ENCODE measurements at places on chromosomes 6 and 20.
A peak's percentile ranks its signal among the peaks of the same experiment; 100 is the strongest.

- DNase-seq: no peak
Observed at GRCh38 chr6:85576476-85576875, 17.2 kb downstream of the SNX14 start.

DNA sequence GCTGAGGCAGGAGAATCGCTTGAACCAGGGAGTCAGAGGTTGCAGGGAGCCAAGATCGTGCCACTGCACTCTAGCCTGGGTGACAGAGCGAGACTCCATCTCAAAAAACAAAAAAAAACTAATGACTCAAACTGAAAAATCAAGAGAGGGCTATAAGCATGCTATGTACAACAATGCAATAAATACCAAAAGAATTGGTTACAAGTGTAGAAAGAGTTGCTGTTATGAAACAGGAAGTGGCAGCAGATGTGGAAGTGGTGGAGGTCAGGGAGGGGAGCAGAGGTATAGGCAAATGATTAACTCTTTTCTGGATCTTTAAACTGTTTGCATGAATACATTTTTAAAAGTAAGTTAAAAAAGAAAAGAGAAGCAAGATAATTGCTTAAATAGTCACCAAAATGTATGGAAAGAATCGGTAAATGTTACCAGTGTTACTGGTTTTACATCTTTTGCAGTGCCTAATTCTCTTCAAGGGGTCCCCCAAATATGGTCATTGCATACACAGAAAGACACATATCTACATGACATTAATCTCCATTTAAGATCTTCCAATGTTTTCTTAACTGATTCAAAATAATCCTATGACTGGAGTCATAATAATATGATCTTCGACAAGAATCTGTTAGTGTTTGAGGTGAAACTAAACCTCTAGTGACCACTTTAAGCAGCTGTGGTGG, 15.0 kb downstream of the CALHM6 start:
- no peak for DNase-seq

GRCh38 chr6:105080279-105080678, 99.5 kb downstream of the POPDC3 start:
- no peak for DNase-seq

GRCh38 chr6:33843131-33844121, 39.6 kb upstream of the MLN start:
- DNase-seq: no peak

DNA sequence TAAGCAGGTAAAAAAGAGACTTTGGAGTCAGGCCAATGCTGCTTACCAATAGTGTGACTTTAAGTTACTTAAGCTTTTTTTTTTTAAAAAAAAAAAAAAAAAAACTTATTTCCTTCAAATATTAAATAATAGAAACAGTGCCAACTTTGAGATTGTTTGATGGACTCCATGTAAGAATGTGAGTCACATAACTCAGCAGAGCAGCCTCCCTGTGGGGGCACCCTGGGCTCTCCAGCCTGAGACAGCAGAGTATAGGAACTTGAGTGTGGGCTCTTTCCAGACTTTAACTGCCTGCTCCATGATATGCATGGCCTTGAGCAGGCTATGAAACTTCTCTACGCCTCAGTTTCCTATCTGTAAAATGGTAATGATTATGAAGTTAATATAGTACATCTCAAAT, 113.3 kb upstream of the SAMD5 start:
- no peak for DNase-seq

DNA sequence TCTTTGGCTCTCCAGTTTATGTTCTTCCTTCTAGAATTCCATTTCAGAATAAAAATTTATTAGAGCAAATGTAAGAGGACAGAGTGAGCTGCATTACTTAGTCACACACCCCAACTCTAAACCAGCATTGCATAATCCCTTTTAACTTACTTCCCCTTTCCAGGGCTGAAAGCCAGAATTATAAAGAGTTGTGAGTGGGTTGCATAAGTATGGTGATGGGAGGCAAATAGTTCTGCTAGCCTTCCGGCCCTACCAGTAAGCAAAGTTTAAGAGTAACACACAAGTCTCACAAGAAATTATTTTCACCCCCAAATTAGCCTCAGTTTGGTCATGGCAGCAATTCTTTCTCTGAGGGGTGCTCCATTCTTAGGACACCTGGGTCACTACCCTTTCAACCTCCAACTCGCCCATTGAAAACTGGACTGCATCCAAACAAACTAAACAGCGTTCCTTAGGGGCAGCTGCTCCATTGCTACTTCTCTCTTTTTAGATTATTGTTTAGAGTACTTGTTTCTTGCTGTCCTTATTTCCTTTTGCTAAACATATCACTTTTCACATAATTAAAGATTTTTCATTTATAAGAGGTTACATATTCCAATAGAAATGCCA, 1.6 kb downstream of the KIAA0408 start:
- DNase-seq: no peak

DNA sequence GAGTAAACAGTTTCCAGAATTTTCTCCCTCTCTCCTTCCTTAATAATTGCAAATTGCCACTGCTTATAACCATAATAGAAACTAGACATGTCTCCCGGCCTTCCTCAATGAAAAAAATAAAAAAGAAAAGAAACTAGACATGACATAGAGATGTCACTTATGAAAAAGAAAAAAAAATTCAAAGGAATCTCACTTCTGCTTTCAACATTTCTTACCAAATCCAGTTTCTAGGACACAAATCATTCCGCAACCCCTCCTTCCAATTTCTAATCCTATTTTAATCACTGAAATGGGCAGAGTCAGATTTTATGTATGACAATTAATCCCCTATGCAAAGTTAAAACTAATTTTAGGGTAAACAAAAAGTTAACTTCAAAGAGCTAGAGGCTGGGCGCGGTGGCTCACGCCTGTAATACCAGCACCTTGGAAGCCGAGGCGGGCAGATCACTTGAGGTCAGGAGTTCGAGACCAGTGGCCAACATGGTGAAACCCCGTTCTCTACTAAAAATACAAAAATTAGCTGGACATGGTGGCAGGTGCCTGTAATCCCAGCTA, 40.1 kb upstream of the EEF1A1 start:
- no peak for DNase-seq

DNA sequence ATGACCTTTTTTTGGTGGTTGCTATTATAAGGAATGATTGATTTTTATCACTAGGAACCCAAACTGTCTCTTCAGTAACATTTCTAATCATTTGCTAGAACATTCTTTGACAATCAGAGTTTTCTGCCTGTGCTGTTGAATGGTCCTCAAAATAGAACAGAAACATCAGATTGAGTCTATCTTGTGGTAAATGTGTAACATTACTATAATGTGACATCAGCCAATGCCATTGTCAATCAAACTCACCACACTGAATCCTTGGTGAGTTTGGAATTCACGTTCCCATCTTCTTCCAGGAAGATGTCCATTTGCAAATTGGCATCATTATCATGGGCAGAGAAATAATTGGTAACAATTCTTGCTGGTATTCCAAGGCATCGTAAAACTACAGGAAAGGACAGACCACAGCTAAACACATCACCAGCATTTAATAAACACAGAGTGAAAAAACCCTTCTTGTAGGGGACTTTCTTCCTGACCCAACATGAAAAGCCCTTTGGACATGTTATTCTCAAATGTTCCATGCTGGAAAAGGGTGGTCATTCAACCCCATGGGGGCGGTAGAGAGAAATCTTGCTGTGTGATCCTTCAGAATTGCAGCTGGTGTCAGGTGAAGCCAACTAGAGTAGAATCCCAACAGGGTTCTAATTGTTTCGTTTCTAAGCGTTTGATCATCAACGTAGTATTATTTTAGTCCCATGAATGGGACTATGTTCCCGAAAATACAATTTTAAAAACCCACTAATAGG, 98.5 kb downstream of the F13A1 start:
- DNase-seq: no peak

- DNase-seq: no peak
Observed at GRCh38 chr6:30893001-30893591, 8.8 kb downstream of the DDR1 start.

DNA sequence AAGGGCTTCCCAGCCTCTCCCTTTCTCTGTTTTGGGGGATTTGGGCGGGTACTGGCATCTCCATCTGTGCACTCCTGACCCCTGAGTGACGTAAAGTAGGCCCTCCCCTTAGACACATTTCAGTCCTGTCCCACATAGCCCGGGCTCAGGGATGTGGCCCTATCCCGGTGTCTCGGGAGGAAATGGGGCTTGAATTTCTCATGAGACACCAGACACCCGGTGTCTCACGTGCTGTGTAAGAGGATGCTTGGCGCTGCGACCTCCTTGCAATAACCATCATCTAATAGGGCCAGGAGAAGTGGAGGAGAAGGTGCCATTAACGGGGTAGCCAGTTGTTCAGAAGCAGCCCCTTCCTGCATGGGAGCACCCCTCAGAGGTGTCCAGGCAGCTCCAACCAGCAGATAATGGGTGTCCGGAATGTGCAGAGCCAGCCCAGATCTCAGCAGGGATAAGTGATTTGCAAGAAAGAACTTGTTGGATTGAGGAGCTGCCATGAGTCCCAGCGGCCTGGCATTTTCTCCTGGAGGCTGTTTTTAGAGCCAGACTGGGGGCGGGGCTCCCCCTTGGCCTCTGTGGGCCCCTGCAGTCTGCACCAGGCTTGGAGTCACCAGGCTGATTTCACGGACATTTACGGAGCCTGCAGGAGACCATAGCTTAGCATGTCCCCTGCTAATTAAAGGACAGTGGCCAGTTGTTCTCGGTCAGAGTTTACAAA, 372.0 kb downstream of the PREX1 start:
- no peak for DNase-seq

GRCh38 chr6:33156561-33156960, 35.7 kb downstream of the COL11A2 start:
- DNase-seq: peak; percentile 27

DNA sequence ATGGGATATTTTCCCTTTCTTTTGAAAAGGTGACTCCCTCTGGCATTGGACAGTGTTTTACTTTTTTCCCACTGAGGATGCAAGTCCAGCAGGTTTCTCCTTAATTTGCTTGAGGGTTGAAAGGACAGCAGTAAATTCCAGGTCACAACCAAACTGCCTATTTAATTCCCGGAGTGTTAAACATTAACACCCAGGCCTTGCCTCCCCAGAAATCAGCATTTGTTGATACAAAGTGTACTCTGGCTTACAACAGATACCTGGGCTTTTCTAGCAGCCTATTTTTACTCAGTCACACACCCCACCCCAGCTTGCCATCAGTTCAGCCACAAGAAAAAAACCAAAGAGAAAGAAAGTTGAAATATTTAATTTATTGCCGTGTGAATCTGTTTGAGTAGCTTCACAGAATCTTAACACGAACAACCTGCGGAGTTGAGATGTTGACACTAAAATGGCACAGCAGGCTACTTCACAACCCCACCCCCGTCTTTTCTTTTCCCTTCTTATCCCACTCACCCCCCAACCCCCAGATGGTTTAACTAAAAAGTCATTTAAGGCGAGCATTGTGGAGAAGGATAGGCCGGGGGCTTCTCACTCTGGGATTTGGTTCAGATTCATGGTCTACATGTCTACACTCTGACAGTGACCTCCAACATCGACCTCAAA, 45.7 kb downstream of the MYLIP start:
- no peak for DNase-seq

- DNase-seq: no peak
Observed at GRCh38 chr6:31592396-31592771, 422 bp downstream of the NCR3 start.

DNA sequence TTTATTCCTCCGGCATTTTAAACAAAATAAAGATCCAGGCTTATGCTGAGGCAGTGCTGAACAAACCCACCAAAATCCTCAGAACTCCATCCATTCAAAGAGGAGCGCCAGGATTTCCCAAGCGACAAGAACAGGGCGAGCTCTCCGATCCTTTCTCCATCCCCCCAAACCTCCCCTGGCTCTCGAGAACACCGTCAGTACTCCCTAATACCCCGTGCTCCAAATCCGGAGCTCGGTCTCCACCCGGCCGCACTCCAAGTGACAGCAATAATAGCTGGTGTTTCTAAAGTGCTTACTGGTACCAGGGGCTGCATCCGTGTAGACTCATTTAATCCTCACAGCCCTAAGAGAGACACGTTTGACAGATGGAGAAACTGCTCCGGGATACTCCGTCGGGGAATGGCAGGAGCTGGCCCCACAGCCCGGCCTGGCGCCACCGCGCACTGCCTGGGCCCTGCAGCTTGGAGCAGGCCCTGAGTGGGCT, 277.1 kb upstream of the QKI start:
- DNase-seq: no peak

DNA sequence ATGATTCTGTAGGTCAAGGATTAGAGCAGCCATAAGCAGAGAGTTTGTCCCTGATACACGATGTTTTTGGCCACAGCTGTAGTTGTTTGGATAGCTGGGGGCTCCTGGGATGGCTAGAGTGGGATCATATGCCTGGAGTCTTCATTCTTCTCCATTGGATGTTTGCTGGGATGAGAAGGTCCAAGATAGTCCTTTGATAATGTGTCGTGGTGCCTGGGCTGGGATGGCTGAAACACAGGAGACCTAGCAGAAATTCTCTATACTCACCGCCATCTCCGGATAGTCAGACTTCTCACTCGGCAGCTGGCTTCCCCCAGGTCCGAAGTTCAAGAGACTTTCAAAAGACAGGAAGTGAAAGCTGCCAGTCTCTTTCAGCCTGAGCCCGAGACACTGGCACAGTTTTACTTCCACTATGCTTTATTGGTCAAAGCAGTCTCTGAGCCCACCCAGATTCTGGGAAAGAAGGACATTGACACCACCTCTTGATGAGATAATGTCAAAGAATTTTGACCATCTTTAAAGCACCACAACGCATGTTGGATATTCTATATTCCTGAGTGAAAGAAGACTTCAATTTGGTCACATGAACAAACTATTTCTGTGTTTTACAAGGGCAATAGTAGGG, 16.0 kb downstream of the MARCKS start:
- DNase-seq: no peak

DNA sequence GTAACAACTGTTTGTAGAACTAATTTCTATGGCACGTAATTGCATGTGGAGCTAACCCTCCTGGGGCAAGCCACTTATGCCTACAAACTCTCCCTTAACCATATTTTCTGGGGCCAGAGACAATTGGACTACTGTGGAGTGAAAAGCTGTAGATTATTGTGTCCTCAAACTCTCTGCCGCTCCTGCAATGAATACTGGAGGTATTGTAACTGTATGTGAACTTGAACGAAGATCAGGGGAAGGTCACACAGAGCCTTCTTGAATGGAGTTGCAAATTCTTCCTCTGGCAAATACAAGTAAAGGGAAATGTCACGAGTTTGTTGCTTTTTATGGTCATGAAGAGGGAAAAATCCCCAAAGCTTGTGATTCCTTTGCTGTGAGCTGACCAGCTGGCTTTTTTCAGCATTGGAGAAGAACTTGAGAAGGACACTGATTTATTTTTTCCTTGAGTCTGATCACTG, 18.2 kb downstream of the AKAP12 start:
- no peak for DNase-seq

DNA sequence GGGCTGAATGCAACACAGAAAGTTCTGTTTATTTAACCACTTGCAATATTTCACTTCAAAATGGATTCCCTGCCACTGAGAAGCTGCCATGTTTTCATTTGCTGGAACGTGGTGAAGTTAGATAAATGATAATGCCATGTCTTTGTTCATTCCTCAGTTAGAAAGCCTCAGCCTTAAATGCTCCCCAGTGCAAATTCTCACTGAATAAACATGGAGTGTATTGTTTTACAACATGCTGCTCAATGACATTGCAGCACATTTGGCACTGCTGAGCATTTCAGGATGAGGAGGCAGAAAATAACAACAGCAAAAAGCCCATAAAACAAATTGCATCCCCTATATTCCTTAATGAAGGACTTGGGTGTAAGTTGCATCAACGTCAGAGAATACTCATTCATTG, 913.8 kb upstream of the FLRT3 start:
- no peak for DNase-seq

Measured in H54 (cell line).